ENCODE measurements at places on chromosomes 3 and 15. TPM values are rescaled to one million over a fixed set of nuclear protein-coding genes. Genes with fewer than 3 reads are reported as not detected.

DNA sequence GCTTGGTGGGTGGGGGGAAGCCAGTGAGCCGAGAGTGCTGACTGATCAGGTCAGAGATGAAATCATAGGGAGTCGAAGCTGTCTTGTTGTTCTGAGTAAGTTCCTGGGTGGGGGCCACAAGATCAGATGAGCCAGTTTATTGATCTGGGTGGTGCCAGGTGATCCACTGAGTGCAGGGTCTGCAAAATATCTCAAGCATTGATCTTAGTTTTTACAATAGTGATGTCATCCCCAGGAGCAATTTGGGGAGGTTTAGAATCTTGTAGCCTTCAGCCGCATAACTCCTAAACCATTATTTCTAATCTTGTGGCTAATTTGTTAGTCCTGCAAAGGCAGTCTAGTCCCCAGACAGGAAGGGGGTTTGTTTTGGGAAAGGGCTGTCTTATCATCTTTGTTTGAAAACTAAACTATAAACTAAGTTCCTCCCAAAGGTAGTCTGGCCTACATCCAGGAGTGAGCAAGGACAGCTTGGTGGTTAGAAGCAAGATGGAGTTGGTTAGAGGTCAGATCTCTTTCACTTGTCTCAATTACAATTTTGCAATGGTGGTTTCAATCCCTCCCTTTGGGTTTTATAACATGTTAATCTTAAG, 18.7 kb upstream of the MTMR14 start:
- no peak for DNase-seq

DNA sequence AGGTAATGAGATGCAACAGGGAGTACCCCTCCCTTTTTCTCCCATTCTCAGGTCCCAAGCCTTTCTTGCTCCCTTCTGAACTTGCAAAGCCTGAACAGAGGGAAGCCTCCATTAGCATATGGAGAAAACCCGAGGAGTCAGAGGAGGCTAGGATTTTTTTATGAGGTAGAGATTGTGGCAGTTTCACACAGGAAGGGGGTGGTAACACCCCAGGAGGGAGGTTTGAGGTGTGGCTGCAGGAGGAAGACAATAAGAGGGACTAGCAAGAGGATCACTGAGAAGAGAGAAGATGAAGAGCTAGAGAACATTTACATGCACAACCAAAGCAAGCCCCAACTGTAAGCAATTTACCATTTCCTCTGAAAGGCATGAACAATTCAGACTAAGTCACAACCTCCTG, 322.7 kb downstream of the SV2B start:
- DNase-seq, result no peak

DNA sequence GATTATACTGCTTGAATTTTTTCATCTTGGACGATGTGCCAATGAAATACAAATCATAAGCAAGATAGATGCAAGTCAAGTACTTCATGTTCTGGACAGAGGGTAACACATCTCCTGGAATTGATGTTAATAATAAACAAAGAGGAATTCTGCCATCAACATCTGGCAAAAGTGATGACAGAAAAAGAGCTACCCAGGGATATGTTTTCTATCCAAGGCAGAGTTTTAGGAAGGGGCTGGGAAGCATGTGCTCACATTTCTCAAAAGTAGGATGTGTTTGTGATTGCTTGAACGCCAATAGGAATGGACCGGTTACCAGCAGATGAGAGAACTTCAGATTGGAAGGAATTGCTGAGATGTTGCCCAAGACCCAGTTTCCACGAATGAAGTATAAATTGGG, 242.6 kb upstream of the AGTR1 start:
- peak; percentile 54 for DNase-seq

MB21D2 gene
- 3.8 TPM for total RNA-seq

ZBBX gene
- not detected for total RNA-seq

GRCh38 chr15:31216215-31216911, 110.3 kb upstream of the KLF13 start:
- DNase-seq, result peak; percentile 67

- no peak for DNase-seq
Observed at GRCh38 chr3:60573494-60573893, 677.8 kb downstream of the FHIT start.

GRCh38 chr3:154015307-154015706, 105.9 kb upstream of the ARHGEF26 start:
- no peak for DNase-seq

DNA sequence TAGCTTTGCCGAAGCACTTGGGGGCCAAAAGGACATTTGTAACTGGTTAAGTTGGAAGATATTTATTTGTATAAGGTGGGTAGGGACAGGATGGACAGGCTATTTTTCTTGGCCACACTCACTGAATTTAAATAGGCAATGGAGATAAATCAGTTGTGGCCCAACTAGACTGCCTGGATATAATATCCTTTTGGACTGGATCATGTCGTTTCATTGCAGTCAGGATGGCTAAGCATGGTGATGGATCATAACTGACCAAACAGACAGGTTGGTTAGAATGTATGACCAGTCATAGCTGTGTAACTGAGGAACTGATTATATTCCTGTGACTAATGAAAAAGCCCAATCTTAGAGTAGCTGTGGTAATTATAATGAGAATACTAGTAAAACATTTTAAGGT, 284.0 kb downstream of the LPP start:
- no peak for DNase-seq

GRCh38 chr3:128385080-128385832, 81.4 kb downstream of the DNAJB8 start:
- DNase-seq, result peak; percentile 83

DNA sequence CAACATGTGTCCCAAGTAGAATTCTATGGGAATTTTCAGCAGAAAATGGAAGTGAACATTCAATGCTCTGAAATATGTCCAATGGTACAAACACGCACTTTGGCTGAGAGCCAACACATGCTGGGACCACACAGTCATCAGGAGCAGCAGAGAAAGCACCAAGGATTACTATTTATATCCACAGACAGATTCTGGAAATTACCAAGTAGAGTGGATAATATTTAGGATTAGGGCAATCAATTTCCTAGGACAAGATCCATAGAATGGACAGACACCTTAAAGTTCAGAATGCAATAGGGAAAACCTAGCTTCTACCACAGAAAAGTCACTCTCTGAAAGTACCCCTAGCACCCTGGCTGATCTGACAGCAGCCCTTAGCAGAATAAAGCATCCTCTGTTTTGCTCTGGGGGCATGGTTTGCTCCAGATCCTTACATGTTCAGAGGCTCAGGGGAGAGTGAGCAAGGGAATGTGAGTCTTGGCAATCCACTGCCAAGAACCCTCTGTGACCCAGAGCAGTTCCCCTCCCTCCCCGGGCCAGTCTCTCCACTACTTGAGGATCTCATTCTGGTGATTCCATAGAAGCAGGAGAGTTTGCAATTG, 206.0 kb upstream of the WNT5A start:
- no peak for DNase-seq

GRCh38 chr3:9901967-9902366, 681 bp upstream of the IL17RE start:
- DNase-seq, result no peak

PLAAT1 gene
- 19.0 TPM for total RNA-seq

GRCh38 chr15:68436680-68437079, 4.7 kb upstream of the ITGA11 start:
- DNase-seq, result no peak

DNA sequence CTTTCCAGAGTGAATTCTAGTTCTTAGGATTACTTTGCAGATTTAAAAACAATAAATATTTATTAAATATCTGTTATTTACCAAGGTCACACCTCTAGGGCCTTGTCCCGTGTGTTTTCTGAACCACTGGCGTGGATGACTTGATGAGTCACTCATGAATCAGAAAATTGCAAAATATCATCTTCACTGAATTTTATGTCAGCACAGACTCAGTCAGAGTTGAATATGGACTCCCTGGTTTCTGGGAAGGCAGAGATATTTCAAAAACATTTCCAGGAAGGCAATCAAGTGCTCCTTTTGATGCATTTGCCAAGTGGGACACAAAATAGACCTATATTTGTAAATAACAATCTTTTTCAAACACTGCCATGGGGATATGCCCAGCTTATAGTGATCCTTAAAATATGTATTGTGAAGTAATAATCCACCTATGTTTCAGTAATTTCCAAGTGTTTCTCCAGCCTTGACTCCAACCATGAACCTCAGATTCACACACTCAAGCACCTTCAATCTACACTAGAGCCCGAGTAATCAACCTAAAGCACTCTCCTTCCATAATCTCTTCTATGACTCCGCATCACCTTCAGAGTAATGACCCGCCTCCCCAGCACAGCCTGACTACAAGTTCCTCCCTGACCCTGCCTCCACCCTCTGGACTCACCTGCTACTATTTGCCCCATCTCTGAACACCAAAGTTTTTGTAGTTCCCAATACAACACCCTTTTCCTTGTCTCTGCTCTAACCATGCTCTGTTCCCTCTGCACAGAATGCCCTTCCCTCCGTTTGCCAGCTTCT, 24.3 kb downstream of the DPH3 start:
- DNase-seq, result no peak

DNA sequence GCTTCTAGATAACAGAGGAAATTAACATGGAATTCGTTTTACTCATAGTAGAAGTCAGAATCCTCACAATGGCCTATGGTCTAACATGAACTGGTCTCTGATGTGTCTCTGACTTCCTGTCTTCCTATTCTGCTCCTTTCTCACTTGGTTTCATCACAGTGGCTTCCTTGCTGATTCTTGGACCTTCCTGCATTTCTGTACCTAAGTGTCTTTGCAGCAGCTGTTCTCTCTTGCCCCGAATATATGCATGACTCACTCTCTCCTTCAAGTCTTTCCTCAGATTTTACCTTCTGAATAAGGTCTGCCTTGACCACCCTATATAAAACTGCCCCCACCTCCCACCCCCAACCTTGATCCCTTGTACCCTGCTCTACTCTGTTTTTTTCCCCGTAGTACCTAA, 14.1 kb downstream of the ARL13B start:
- no peak for DNase-seq

EPM2AIP1 gene
- total RNA-seq, result 10.1 TPM

PKM gene
- 946 TPM for total RNA-seq

DNA sequence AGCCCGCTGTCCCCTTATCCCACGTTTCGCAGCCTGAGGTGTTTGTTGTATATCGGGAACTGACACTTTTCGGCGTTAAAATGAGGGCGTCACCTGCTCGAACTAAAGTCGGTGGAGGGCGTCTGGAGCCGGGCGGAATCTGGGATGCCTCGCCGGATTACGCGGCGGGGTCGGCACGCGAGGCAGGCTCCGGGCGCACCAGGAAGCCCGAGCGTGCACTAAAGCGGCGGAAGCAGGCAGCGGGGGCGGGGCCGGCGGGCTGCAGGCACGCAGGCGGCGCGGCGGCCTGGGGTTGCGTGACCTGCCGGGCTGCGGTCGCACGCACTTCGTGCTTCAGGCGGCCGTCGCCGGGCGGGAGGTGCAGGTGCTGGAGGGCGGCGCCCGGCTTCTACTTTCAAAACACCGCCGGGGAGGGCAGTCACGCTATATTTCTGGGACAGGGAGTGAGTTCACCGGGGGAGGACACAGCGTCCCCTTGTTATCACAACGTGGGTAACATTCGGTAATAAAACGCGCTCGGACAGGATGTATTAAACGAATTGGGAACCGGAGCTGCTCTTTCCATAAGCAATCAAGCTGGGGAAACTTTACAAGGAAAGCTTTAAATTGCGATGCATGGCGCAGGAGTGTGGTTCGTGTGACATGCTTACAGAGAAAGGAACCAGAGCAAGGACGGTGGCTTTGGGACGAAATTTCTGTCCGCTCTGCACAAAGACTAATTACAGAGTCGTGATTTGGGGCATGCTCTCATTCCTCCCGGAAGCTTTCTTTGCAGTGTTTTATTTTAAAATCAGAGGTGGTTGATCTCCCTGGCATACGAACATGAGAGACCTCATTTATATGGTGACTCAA, 9.1 kb upstream of the LEKR1 start:
- peak; percentile 83 for DNase-seq

TMEM207 gene
- not detected for total RNA-seq

DNA sequence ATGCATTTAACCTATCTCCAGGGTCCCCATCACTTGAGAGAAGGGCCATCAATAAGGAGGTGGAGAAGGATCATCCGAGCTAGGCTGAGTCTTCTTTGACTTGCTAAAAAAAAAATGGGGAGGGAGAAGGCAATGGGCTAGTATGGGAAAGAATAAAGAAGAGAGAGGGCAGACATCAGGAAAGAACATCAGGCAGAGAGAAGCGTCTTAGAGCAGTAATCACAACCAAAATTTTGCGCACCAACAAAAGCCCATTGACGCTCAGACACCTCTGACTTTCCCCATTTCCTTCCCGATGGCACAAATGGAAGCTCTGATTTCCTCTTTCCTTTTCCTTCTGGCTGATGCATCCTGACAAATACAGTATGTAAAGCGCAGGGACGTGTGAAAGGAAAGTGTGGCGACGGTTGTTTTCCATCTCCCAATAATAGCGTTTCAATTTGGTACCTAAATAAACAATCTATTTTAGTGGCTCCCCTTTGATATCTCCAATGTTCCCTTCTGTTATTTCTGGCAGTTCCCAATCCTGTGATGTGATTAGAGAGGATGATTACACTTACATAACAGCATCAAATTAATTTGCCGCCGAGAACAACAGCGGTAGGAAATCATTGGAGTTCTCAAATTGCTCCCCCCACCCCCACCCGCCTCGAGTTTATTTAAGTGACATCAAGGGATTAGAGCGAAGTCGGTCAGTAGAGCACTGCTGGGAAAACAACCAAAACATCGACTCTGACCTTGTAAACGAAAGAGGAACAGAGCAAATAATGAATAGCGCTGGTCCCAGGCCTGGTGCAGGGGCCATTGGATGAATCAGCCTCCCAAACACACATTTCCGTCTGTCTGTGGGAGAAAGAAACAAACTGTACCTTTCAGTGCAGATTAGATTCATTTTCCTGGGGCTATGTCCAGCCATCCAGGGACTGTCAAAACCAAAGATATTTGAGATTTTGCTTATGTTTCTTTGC, 273.3 kb upstream of the ICE2 start:
- peak; percentile 22 for DNase-seq
